Activated CD8-positive, alpha-beta memory T cell treated with anti-CD3 and anti-CD28 coated beads for 1 hour (primary cell): ENCODE measurements at places on chromosomes 3 and 15.

DNA sequence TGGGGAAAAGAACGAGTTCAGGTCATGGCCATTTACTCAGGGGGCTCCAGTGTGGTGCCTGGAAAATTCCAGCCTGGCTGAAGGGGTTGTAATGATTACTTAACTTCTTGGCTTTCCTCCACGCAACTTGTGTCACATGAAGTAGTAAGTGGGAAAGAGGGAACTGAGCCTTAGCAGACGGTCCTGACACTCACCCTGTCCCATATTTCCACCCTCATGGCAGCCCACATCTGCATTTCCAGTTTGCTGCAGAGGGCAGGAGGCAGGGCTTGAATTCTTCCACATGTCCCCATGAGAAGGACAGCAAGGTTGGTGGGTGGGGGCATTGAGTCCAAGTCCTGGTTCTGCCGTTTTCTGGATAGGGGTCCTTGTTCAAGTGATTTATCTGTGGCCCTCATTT, 7.8 kb upstream of the CAMP start:
- no peak for DNase-seq

- DNase-seq: no peak
Observed at GRCh38 chr3:146770301-146770700, 165.2 kb upstream of the PLSCR5 start.

DNA sequence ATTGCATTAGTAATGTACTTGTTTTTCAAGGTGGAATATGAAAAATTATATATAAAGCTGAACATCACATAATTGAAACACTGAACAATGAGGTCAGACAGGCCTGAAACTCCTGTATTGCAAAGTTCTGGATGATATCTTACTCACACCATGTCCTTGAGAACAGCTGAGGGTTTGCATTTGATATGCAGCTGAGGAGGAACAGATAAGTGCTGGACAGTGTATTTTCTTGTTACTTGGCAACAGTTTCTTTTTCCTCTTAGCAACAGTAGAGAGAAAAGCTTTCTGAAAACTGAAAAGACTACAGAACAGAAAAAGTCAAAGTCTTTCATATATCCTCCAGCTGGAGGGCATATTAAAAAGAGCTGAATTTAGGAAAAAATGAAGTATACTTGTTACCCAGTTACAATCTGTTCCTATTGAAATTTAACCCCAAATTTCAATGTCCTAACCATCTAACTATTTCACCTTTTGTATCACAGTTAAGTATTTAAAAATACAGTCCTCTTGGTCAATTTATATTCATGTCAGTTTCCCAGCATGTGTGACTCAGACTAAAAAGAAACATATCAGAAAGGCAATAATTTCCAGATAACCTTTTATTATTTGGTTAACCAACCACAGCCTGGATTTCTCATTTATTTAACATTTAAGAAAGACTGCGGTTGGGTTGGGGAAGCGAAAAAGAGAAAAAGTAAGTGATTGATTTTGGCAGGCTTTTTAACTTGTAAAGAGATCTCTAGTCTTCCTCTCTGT, 733.0 kb upstream of the DPPA4 start:
- DNase-seq: no peak

- DNase-seq: no peak
Observed at GRCh38 chr15:64897345-64897985, 14.2 kb upstream of the ANKDD1A start.

DNA sequence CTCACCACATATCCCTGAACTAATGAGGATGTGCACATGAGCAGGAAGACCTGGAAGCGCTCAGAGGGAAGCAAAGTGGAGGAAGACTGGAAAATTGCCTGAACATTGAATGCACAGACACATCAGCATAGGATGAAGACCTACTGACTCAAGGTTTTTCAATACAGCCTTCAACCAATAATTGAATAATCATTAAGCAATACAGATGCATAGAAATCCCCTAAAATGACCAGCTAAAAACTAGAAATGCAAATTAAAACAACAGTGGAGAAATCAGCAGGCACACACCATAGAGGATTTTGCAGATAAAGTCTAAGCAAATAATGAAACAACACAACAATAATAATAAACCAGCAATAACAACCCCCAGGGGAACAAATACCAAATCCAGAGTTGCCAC, 80.4 kb downstream of the CEP152 start:
- no peak for DNase-seq

GRCh38 chr3:51813539-51813938, 34.5 kb upstream of the IQCF6 start:
- DNase-seq: no peak

DNA sequence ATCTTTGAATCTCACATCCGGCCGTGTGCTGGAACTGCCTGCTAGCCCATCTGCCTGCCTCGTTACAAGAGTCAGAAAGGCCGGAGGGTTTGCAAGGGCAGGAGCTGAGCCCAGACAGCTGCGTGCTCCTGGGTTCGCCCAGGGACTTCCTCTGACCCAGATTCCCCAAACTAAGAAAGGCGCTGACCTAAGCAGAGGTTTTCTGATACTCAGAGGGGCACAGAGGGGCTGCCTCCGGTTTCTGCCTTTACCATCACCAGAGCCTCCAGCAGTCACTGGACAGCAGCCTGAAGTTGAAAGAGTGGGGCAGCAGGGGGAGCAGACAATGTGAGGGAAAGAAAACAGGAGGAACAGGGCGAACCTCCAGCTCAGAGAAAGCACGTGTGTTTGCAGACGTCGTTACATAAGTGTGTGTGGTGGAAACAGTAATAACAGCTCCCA, 33.4 kb upstream of the RAD18 start:
- DNase-seq: no peak

GRCh38 chr3:13045241-13045903, 27.9 kb downstream of the IQSEC1 start:
- no peak for DNase-seq

GRCh38 chr15:26518885-26519284, 254.0 kb downstream of the GABRB3 start:
- no peak for DNase-seq

- DNase-seq: no peak
Observed at GRCh38 chr3:124107104-124107890, 115.4 kb upstream of the ROPN1 start.
